ENCODE measurements at places on chromosomes 16 and 17.

DNA sequence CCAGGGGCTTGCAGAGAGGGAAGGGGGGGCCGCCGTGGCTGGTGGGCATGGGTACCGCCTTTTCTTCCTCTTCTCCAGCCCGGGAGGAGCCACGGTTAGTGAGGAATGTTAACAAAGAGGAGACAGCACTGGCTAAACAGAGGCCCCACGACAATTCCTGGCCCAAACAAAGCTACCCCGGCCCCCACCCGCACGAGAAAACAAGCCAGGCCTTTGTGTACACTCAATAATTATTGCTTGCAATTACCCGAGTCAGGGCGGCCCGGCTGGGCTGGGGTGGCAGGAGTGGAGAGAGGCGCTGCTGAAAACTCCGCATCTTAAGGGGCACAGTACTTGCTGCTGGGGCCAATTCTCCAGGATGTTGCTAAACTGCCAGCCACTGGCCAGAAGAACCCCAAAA, 56.4 kb downstream of the IRX5 start:
- DNase-seq = no peak

DNA sequence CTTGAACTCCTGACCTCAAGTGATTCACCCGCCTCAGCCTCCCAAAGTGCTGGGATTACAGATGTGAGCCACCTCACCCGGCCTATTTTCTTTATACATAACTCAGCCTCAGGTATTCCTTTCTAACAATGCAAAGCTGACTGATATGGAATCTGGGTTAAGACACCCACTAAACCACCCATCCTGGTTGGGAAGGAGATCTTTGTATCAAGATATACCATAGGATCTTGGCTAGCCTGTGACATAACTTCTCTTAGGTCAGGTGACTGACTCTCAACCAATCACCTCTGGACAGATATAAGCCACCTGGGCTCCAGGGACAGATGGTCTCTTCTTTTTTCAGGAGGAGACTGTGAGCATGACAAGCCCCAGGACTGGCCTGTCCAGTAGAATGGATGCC, 51.2 kb upstream of the NKD1 start:
- no peak for DNase-seq

DNA sequence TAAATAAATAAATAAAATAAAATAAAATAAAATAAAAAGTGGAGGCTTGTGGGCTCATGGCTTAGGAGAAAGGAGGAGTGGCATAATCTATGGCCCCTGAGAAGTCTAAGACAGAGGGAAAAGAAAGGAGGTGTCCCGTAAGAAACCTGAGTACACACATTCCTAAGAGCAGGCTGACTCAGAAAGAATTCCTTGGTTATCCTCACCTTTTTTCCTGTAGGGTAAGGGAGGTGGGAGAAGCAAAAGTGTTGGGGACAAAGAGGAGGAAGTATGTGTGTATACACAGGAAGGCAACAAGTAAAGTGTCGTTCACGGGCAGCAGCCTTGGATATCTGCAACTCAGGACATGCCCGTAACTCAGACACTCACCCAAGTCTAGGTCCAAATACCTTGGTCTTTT, 29.3 kb downstream of the MARF1 start:
- DNase-seq = no peak

DNA sequence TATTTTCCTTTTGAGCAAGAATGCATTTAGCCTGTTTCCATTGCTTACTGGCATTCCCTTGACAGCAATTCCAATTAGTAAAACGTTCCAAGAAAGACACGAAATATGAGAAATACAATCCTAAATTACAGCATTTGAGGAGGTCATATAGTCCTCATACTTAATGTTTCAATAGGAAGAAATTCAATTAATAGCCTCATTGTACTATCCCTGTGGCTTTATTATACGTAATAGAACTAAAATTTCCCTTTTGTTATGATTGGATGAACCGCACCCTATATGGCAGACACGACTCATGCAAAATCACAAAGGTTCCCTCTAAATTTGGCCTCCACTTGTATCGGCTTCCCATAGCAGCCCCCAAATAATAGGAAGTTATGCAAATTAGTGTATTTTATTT, 291.7 kb downstream of the CEP112 start:
- DNase-seq = no peak

GRCh38 chr16:49620158-49620868, 235.6 kb downstream of the ZNF423 start:
- DNase-seq = no peak
